ENCODE measurements at places on chromosomes 7 and 10.

DNA sequence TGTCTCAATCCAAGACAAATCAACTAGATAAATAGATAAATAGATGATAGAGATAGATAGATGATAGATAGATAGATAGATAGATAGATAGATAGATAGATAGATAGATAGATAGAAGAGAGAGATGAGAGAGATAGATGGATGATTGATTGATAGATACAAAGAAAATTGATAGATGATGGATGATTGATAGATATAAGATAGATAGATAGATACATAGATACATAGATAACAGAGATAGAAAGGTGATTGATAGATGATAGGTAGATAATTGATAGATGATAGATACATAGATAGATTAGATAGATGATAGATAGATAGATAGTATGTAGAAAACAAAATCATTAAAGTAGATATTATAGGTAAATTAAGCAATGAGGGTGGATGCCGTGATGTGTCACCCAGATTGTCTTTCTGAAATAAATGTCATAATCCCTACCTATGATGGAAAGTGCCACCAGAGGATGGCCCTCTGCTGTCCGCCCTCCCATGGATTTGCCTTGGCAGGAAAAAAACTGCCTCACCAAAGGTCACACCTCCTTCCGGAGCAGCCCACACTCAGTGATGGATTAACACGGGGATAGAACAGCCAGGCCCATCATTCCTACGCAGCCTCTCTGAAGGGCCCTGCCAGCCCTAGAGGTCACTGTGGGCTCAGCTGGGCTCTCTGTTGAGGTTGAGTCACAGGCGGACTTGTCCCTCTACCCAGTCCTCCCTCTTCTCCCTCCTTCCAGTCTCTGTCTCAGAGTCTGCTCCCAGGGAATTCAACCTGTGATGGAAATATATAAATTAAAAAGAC, 50.8 kb downstream of the KCNH2 start:
- DNase-seq: no peak

DNA sequence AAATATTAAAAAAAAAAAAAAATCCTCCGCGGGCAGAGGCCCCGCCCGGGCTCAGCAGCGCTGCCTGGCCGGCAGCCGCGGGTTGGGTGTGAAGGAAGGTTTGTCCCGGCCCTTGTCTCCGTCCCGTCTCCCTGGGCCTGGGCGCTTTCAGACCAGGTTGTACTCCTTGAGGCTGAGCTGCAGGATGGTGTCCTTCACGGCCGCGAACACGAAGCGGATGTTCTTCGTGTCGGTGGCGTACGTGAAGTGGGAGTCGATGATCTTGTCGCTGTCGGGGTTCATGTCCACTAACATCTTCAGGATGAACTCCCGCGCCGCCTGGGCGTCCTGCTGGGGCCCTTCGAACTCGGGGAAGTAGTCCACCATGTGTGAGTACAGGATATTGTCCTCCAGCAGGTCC, 123.7 kb upstream of the KCTD7 start:
- no peak for DNase-seq

- DNase-seq: no peak
Observed at GRCh38 chr10:98039690-98040381, 9.4 kb upstream of the CRTAC1 start.

DNA sequence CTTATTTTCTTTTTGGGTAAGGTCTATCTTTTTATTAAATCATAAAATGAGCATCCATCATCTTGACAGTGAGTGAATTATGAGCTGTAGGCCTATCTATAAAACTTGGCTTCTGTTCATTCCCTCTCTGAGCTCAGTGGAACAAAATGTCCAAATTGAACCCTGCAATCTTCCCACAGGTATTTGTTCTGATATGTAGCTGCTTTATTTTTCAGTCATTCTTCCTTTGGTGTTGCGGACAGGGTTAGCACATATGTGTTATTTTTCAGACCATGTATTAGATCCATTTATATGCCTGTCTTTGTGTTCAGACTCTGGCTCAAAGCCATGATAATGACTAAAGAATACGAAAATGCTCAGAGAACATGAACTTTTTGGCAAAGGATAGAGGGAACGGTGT, 201.6 kb upstream of the KIAA1217 start:
- no peak for DNase-seq

- DNase-seq: no peak
Observed at GRCh38 chr10:50508315-50509051, 115.3 kb downstream of the SGMS1 start.

- no peak for DNase-seq
Observed at GRCh38 chr10:85315657-85316056, 987.3 kb downstream of the CCSER2 start.

DNA sequence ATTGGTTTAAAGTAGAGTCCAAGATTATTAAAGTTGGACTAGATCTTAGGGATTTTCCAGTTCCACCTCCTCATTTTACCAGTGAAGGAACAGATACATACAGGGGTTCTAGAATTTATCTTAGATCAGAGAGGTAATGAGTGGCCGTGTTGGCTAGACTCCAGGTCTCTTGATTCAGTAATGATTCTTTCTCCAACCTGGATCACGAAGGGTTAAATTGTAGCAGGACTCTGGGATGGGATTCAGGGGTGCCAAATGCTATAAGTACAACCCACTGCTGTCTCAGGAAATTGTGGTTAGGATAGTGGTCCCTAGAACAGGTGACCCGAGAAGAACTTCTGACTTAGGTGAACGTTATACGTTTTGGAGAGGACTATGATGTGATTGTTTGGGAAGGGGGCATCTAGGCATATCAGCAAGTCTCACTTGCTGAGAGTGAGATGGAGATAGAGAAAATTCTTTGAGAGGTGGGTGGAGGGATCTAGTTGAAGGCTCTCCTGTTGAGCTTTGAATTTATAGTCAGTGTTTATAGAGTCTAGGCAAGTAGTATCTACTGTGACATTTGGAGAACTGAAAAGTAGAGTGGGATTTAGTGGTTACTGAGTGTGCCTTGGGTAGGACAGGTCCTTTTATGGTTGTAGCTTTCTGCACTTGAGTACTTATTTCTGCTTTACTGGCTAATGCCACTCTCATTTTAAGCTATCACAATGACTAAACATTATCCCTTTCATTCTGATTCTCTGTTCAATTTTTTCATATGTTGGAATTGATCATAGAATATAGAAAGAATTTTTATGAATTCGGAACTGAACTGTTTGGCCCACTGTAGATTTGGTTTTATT, 58.3 kb downstream of the ST7 start:
- no peak for DNase-seq

DNA sequence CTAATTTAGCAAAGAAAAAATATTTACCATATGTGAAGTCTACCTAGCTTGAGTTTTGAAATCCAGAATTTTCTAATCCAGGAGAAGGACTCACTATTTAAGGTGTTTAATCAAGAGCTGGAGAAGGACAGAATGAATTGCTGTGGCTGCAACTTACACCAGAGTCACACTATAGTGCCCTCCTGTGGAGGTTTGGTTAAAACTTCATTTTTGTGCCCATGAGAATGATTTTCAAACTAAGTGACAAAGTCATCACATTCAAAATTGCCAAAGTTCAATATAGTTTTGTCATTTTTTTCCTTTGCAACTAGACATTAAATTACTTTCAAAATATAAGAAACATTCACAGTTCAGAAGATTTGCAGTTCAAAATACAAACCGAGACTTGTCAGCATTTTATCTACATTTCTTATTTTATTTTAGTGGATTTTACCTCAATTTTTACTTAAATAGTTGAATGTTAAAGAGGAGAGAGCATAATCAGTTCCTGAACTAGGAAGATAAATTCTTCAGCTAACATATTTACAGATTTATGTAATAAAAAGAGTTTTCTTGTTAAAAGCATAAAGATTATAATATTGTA, 70.7 kb downstream of the CABCOCO1 start:
- DNase-seq: no peak

DNA sequence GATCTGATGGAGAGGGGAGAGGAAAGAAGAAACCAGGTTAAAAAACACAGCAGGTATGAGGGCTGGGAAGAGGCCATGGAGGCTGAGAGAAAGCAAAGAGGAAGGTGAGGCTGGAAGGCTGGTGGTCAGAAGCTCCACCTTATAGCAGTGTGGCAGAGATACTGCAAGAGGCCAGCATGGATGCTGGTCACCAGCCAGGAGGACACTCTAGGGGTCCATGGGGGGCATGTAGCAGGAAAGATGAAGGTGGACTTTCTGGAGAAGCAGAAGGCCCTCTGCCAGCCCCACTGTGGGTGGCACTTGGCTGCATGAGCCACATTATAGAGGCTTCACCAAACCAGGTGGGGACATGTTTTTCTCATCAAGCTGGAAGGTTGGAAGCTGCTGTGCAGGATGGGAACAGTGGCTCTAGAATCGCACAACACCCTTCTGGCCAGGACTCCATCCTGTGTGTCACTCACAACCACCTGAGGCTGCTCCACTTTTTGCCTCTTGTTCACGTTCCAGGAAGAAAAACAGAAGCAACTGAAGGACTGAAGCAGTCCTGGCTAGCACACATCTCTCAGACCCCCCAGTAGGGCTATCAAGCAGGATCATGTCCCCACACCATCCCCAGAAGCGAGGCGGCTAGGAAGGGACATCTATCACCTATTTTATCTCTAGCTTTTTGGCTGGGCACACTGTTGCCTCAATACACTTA, 587.5 kb upstream of the MGMT start:
- no peak for DNase-seq

- DNase-seq: no peak
Observed at GRCh38 chr7:51187941-51188340, 128.7 kb downstream of the COBL start.

DNA sequence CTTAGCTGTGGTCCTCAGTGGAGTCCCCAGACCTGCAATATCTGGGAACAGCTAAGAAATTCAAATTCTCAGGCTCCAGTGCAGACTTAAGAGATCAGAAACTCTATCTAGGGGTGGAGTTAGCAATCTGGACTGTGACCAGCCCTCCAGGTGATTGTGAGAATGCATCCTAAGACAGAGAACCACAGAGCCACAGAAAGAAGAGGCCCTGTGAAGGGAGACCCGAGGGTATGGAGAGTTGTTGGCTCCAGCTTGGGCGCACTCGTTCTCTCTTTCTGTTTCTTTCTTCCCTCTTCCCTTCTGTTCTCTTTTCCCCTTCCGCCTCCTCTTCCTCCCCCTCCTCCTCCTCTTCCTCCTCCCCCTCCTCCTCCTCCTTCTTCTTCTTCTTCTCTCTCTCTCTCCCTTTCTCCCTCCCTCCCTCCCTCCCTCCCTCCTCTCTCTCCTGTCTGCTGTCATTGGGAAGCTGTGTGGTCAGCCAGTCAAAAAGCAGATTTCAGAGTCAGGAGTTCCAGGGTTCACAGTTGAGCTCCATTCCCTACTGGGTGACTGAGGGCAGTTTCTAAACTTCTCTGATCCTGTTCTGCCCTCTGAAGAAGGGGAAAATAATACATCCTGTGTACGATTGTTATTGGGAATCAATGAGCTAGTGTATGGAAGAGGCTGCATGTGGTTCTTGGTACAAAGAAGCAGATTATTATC, 62.1 kb upstream of the STEAP1B start:
- DNase-seq: no peak

DNA sequence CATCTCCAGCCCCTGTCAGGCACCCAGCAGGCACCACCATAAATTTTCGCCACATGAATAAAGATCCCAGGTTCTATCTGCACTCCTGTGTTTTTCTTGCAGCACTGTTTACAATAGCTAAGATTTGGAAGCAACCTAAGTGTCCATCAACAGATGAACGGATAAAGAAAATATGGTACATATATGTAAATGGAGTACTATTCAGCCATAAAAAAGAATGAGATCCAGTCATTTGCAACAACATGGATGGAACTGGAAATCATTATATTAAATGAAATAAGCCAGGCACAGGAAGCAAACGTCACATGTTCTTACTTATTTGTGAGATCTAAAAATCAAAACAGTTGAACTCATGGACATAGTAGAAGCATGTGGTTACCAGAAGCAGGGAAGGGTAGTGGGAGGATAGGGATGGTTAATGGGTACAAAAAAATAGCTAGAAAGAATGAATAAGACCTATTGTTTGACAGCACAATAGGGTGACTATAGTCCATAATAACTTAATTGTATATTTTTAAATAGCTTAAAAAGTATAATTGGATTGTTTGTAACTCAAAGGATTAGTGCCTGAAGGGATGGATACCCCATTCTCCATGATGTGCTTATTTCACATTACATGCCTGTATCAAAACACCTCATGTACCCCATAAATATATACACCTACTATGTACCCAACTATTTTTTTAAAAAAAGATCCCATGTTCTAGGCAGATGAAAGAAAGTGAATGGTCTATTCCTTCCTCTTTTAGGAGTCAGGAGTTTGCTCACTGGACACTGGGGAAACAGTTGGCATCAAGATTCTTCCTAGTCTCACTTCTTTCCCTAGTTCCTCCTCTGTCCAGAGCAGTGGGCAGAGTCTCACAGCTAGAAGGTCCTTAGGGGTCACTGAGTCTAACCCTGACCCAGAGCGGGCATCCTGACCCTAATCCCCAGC, 1.0 kb upstream of the NPFFR1 start:
- no peak for DNase-seq

- DNase-seq: no peak
Observed at GRCh38 chr10:60910543-60910942, 33.4 kb downstream of the RHOBTB1 start.

- no peak for DNase-seq
Observed at GRCh38 chr10:114893251-114893650, 44.7 kb upstream of the TRUB1 start.

GRCh38 chr7:83751217-83751616, 102.3 kb upstream of the SEMA3E start:
- DNase-seq: no peak

- DNase-seq: no peak
Observed at GRCh38 chr7:137360087-137360679, 16.6 kb upstream of the PTN start.

DNA sequence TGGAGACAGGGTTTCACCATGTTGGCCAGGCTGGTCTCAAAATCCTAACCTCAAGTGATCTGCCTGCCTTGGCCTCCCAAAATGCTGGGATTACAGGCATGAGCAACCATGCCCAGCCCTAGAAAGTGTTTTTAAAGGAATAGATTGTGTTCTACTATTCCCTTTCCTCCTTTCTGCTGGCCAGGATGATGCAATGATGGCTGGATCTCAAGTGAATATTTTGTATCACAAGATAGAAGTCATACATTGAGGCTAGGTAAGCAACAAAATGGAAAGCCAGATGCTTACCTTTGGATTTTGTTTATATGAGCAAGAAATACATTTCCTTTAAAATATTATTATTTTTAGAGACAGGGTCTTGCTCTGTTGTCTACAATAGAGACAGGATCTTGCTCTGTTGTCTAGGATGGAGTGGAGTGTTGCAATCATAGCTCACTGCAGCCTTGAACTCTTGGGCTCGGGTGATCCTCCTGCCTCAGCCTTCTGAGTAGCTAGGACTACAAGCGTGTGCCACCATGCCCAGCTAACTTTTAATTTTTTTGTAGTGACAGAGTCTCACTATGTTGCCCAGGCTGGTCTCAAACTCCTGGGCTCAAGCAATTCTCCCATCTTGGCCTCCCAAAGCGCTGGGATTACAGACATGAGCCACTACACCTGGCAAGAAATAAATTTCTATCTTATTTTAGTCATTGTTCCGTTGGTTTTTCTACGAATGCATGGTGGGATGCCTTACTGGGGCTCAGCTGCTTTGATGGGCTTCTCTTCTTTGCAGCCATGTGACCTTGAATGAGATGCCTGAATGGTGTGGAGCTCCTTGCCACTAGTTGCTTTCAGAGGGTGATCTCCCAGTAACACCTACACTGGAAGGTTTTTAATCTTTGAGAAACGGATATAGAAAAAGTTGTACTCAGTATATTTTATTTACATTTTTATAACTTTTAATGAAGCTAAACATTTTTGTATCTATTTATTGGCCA, 5.8 kb upstream of the AEBP1 start:
- no peak for DNase-seq

- no peak for DNase-seq
Observed at GRCh38 chr7:74403521-74404387, 50.0 kb upstream of the GTF2IRD1 start.

All from renal cortex interstitium (tissue), 15 donors.